ENCODE measurements at places on chromosomes 4 and X. TPM values are rescaled to one million over a fixed set of nuclear protein-coding genes. Genes with fewer than 3 reads are reported as not detected.

- DNase-seq, result peak; percentile 42
Measured at GRCh38 chr4:56976837-56977320, 527 bp downstream of the NOA1 start.

GRCh38 chr4:181281451-181281850 lies 961.8 kb upstream of the TENM3 start:
- DNase-seq, result no peak

DNA sequence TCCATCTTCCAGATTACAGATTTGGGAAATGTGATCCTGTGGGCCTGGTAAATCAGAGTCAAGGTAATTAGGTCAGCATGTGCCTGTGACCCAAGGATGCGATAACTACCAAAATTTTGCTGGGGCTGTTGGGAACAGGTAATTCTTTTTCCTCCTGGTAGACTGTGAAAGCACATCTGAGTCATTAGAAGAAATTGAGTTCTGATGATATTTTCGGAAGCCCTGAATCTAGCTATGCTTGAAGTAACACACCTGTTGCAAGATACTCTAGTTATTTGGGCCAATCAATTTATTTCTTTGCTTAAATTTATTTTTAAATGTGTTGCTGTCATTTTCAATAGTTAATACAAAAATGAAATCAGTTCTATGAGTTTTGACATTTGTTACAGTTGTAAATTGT lies 903.6 kb downstream of the RPA4 start:
- no peak for DNase-seq

GRCh38 chrX:123189338-123189737 lies 5.3 kb downstream of the GRIA3 start:
- no peak for DNase-seq

GRCh38 chr4:22372986-22373385 lies 142.9 kb downstream of the ADGRA3 start:
- DNase-seq, result no peak

- no peak for DNase-seq
Measured at GRCh38 chr4:8593264-8594096, 915 bp downstream of the CPZ start.

- DNase-seq, result no peak
Measured at GRCh38 chr4:28639747-28640146, 1779.1 kb downstream of the STIM2 start.

DNA sequence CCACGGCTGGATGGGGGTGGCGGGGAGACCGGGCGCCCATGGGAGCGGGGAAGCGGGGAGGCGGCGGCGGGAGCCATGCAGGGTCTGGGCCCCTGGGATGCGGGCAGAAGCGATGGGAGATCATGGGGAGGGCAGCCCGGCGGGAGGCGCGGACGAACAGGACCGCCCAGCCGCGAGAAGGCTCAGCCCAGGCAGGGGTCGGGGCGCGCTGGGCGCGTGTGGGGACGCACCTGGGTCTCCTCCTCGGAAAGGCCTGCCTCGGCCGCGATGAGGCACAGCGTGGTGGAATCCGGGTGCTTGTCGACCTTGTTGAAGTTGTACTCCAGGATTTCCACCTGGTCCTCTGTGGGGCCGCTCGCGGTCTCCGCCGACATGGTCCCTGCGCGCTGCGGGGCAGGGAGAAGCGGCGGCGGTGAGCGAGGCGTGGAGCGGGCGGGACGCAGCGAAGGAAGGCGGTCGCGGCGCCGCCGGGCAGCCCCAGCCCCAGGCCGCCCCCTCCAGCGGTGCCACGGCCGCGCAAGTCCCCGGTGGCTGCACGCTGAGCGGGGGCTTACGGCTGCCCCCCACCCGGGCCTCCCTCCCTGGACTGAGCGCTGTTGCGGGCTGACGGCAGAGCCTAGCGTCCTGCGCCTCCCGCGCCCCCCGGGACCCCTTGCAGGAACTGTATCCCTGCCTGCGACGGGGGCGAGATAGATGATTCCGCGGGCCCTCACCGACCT lies 25.3 kb downstream of the HOPX start:
- DNase-seq, result no peak

- DNase-seq, result no peak
Measured at GRCh38 chr4:182258441-182259000, 15.3 kb downstream of the TENM3 start.

GRCh38 chr4:126658411-126658810 lies 974.3 kb upstream of the INTU start:
- no peak for DNase-seq

DNA sequence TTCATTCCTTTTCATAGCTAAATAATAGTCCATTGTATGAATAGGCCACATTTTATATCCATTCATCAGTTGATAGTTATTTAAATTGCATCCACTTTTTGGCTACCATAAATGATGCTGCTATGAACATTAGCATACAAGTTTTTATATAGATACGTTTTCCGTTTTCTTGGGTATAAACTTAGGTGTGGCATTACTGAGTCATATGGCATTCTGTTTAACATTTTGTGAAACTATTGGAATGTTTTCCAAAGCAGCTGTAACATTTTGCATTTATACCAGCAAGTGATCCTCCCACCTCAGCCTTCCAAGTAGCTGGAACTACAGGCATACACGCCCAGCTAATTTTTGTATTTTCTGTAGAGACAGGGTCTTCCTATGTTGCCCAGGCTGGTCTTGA lies 26.3 kb downstream of the CLDN2 start:
- no peak for DNase-seq

DNA sequence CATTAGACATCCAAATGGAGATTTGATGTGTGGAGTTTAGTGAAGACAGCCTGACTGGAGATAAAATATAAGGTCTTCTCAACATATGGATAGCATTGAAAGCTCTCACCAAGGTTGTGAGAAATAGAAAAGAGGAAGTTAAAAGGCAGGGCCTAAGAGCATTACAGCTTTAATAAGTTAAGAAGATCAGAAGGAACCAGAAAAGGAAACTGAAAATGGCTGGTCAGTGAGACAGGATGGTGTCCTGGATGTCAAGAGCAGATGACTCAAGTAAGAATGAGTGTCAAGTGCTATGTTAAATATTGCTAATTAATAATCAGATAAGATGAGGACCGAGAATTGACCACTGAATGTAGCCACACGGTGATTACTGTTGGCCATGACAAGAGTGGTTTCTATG lies 642.9 kb downstream of the STPG2 start:
- no peak for DNase-seq

The SPP1 gene
- polyA plus RNA-seq, result not detected

The SOWAHB gene
- polyA plus RNA-seq, result not detected

The CLDN2 gene
- not detected for polyA plus RNA-seq

The STBD1 gene
- polyA plus RNA-seq, result 1.5 TPM

The FAM193A gene
- polyA plus RNA-seq, result 0.82 TPM

The TCEAL8 gene
- 33.7 TPM for polyA plus RNA-seq

Data from CD14-positive monocyte (primary cell).